CMK (cell line): ENCODE measurements at places on chromosomes 2 and 18.

DNA sequence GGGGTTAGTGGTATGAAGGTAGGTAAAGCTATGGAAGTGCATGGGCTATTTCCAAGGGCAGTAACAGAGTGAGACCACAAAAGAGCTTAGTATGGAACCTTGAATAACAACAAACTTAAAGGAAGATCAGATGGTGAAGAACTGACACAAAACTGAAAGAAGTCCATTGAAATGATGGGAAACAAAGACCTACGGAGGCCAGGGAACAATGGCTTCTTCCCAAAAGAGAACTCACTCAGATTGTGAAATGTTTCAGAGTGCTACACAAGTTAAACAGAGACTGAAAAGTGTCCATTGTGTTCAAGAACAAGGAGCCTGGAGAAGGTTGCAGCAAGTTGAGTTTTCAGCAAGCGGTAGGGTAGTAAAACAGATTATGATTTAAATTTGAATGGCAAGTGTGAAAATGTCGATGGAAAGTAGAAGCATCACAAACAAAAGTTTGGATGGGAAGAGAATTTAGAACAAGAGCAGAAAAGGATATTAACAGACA lies 700.0 kb upstream of the NXPH2 start:
- no peak for DNase-seq

DNA sequence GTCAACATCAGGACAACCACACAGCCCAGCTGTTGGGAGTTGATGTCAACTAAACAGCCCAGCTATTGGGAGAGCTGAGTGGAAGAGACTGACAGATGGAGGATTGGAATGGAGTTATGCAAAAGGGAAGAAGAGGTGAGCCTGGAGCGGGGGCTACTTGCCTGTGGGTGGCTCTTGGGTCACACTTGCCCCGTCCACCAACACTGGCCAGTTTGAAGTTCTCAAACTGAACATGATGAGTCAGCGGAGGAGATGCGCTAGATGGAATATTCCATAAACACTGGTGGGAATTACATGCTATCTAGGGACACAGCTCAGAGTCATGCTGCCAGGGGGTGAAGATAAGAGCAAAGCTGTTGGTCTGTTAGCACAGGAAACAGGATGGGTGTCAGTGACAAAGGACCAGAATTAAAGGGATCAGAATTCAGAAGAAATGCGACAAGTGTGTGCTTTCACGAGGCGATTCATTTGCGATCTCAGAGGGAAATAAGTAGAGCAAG lies 33.2 kb upstream of the AGAP1 start:
- DNase-seq: peak; percentile 71

DNA sequence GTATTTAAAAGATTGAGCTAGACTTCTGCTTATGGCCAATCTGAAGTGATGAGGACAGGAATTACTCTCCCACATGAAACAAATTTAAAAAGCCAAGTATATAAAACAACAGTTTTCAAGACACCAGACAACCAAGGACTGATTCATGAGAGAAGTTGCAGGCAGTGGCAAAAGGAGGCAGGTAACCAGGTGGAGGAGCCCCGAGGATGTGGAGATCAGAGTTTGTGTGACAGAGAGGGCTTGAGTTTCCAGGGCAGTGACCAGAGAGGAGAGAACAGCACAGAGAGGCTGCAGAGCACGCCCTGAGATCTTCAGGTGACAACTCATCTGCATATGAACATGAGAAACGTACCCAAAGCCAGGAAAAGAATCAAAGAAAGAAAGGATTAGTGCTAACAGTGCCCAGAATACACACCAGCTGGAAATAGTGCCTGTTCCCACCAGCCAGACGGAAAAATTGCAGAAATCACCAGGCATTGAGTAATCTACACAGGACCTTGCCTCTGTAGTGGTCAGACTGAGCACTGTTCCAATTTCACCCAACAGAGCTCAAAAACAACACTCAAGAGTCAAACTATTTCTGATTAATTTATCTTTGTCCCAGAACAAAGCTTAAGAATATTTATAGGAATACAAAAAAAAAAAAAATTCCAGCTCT lies 173.1 kb downstream of the SEPTIN10 start:
- no peak for DNase-seq

DNA sequence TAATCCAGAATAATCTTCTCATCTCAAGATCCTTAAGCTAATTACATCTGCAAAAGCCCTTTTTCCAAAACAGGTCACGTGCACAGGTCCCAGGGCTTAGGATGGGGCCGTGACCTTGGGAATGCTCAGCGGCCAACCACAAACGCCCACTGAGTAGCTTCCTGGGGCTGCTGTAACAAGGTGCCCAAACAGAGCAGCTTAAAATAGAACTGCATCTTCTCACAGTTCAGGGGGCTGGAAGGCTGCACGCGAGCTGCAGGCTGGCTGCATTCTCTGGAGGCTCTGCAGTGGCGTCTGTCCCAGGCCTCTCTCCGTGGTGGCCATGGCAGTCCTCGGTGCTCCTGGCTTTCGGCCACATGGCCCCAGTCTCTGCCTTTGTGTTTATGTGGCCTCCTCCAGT lies 31.9 kb downstream of the ADI1 start:
- no peak for DNase-seq

DNA sequence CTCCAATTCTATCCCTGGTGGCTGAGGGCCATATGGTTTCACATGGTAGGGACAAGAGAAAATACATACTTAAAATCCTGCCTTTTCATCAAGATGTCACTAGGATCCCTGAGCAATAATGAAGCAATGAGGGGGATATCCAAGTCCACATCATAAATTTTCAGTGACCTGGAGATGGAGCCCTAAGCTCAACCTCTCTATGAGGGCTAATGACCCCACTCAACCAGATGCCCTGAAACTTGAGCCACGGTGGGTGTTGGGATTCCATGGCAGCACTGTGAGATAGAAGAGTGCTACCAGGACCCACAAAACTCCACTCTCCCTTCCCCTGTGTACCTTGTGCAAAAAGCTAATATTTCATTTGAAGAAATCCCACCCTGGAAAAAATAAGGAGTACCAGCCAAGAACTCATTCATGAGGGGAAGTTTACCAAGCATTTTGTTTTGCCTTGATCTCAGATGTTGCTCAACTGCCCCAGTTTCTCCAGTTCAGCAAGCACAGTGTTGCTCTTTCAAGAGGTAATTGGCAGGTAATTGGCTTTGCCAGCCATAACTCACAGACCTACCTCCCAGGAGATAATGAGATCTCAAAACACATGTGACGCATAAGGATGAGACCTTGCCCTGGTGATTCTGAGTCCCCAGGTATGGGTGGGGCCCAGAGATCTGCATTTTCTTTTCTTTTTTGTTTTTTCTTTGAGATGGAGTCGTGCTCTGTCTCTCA lies 51.0 kb upstream of the TTC39C start:
- DNase-seq: no peak

GRCh38 chr2:74498500-74499266 lies 720 bp downstream of the LBX2 start:
- no peak for DNase-seq

DNA sequence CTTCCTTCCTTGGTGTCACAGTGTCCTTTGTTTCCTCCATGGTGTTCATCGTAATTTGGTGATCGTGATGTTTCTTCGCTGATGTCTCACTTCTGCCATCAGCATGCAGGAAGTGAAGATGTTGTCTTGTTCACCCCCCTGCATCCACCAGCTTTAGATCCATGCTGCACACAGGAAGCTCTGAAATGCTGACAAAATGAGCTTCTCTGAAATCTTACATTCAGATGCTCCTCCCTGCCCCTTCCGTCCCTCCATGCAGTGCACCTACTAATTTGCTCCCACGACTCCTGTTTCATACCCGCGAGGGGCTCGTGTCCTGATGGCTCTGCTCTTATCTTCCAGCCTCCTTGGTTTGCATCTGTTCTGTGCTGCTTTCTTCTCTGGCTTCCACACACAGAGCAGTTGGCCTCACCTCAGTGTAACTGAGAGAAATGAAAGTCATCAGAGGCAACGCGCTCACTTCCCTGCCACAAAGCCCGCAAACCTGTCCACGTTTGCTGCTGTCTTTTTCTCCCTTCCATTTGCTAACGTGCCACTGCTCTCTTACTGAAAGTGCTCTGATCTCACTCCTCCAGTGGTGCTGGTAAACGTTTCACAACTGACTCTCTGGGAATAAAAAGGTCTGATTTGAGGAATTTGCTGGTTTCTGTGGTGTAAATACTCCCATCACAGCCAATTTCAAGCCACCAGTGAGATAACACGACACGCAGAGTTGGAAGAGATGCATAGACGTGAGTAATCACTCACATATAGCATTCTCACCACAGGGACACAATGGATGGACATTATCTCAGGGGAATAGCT lies 41.0 kb upstream of the MGAT4A start:
- DNase-seq: no peak
